Nasal cavity respiratory epithelium epithelial cell of viscerocranial mucosa (primary cell): ENCODE measurements at places on chromosomes 5 and 9. TPM values are rescaled to one million over a fixed set of nuclear protein-coding genes. Genes with fewer than 3 reads are reported as not detected.

The PDLIM4 gene
- 10.9 and 39.3 TPM in 2 replicates for total RNA-seq

The DRD1 gene
- not detected in 2 replicates for total RNA-seq

The PTPDC1 gene
- total RNA-seq = 7.2 and 9.2 TPM in 2 replicates

The IRX2 gene
- total RNA-seq = 1.3 and 8.5 TPM in 2 replicates

The DNM1 gene
- 0.34 and 2.6 TPM in 2 replicates for total RNA-seq

The GBGT1 gene
- 0.34 and 2.1 TPM in 2 replicates for total RNA-seq

The SLC4A9 gene
- total RNA-seq = 0.07 and 0.34 TPM in 2 replicates

The CEL gene
- total RNA-seq = 0.34 and 5.8 TPM in 2 replicates

The LEAP2 gene
- total RNA-seq = under 0.01 and 0.28 TPM in 2 replicates

The SLC6A3 gene
- total RNA-seq = not detected in 2 replicates

The EIF4E1B gene
- not detected in 2 replicates for total RNA-seq

The MACIR gene
- 9.2 and 14.9 TPM in 2 replicates for total RNA-seq

The CDKN2A gene
- 19.5 and 21.2 TPM in 2 replicates for total RNA-seq

The IFNB1 gene
- under 0.01 TPM in 1 of 2 replicates, not detected in the other for total RNA-seq

The ANKRD34B gene
- total RNA-seq = not detected in 2 replicates

The PAEP gene
- total RNA-seq = not detected in 2 replicates

The MEIKIN gene
- total RNA-seq = not detected in 2 replicates

The CCDC171 gene
- total RNA-seq = 2.3 and 3.8 TPM in 2 replicates

The PHYHD1 gene
- 1.3 and 1.7 TPM in 2 replicates for total RNA-seq

The NINJ1 gene
- total RNA-seq = 25.6 and 61.1 TPM in 2 replicates

The TTC23L gene
- under 0.01 and 0.07 TPM in 2 replicates for total RNA-seq

The SGCD gene
- total RNA-seq = 0.14 TPM in 1 of 2 replicates, not detected in the other

The FYB1 gene
- 0.34 and 16.9 TPM in 2 replicates for total RNA-seq

The TLR4 gene
- total RNA-seq = under 0.01 and 0.50 TPM in 2 replicates

The IFNE gene
- total RNA-seq = 3.4 and 22.5 TPM in 2 replicates

The CD72 gene
- total RNA-seq = 0.50 and 1.0 TPM in 2 replicates

The HSD17B4 gene
- 144 and 146 TPM in 2 replicates for total RNA-seq

The MAMDC4 gene
- 1.4 and 6.5 TPM in 2 replicates for total RNA-seq

The SH2D3C gene
- total RNA-seq = under 0.01 and 0.07 TPM in 2 replicates

The MARCOL gene
- not detected in 2 replicates for total RNA-seq

The ENHO gene
- not detected in 2 replicates for total RNA-seq

The BTNL3 gene
- not detected in 2 replicates for total RNA-seq

The C9orf153 gene
- total RNA-seq = 0.34 and 0.64 TPM in 2 replicates

The PCDHB14 gene
- 0.34 and 1.7 TPM in 2 replicates for total RNA-seq

The FOXI1 gene
- not detected in 2 replicates for total RNA-seq

The MSMP gene
- total RNA-seq = not detected in 2 replicates

The TRIM23 gene
- total RNA-seq = 22.3 and 28.7 TPM in 2 replicates

The SLC46A2 gene
- not detected in 2 replicates for total RNA-seq
